Stimulated activated CD4-positive, alpha-beta T cell treated with anti-CD3 and anti-CD28 coated beads, Interleukin-2, amount 100 ng/mL, for 48 hours (primary cell): ENCODE measurements at places on chromosomes 16 and 17.

DNA sequence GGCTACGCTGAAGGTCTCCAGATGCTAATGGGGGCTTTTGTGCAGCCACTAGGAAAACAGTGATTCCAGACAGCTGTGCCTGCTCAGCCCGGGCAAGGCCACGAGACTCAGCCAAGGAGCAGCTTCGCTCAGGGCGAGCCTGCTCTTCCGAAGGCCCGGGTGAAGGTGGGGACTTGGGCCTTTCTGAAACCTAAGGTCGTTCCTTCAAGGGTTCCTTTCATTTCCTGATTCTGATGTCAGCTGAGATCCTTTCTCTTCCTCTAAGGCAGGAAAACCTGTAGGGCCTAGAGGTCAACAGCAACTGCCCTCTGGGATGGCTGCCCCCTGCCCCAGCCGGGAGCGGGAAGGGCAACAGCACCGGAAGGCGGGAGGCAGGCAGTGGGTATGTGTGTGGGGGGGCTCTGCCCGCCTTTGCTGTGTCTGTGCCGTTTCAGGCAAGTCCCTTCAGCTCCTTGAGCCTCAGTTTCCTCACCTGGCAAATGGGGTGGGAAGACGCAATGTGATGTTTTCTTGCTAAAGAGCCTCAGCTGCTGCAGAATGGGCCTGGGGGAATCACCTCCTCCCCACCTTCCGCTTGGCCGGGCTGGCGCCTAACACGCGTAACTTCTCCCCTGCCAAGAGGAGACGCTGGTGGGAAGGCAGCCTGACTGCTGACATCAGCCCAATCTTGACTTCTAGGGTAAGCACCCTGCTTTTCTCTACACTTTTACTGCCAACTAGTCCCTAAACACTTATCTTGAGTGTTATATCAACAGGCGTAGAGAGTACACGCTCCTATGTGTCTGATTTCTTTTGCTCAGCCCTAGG, 32.8 kb downstream of the IRF8 start:
- DNase-seq, result no peak

- no peak for DNase-seq
Measured at GRCh38 chr17:39704821-39705551, 5.1 kb downstream of the ERBB2 start.

DNA sequence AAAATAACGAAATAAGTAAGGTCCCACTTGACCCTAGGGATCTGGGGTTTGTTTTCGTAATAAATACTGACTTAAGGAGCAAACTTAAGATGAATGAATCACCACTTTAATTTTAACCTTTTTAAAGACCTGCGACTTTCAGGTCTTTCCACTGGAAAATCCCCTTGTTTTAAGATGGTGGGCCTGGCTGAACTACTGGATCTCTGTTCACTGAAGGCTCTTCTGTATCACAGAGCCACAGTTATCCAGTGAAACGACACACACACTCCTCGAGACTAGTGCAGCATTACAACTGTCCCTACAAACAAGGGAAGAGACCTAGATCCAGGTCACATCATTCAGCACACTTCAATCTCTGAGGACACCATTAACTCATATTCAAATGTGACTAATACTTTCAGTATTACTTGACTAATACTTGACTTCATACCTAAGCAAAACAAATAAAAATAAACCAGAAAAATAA, 299.0 kb downstream of the CEP112 start:
- no peak for DNase-seq

GRCh38 chr17:79036596-79036995, 12.6 kb downstream of the C1QTNF1 start:
- DNase-seq, result no peak

DNA sequence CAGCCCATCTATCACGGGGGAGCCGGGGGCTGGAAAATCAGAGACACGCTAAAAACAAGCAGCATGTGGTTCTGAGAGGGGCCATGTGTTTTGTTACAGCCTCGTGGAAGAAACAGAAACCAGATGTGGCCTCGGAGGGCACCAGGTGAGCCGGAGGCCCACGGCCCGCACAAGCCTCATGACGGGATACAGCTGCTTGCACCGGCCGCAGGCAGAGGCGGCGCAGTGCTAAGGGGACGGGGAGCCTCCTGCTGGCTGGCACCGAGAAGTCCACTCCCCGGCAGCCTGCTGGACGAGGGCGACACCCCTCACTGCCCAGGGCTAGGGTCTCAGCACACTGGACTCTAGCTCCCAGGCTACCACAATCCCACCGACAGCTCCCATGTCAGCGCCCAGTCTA, 19.2 kb downstream of the NDUFAF8 start:
- DNase-seq, result no peak

DNA sequence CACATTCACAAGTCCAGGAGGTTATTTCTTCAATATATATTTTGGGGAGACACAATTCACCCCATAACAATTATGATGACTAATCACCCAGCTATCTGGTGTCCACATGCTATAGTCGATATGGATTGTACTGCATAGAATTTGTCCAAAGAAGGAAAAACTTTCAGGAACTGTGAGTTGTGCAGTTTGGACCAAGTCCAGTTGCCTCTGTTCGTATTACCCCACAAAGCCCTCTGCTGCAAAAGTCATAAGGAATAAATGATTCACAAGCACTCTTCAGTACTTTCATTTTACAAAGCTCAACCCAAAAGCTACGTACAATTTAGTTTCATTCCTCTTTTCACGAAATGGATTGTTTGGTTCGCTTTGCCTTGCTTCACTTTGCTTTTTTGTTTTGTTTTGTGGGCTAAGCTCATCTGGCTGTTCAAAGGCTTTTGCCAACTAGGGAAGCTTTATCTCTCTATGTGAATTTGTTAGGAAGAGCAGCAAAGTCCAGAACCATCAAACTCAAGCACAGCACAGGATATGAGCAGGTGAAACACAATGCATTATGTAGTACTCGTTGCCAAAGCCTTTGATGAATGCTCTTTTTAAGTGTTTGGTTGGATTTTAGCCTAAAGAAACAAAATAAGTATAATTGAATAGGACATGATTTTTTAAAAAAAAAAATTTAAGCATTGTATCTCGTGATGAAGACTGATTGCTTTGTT, 98.6 kb downstream of the ZNF18 start:
- no peak for DNase-seq

DNA sequence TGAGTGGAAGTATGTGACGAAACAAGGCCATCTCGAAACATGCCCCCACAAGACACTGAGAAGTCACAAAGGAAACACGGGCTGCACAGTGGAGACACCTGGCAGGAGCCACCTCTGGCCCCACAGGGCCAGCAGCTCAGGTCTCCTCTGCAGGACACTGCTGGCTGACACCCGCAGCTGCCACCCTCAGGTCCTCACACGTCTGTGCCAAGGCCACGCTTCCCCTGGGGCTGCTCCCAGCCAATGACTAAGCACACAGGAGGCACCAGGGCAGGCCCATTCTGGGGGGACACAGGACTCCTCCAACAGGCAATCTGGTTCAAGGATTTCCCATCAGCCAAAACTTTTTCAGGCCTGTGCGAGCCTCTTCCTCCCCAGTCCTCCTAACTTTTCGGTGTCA, 36.4 kb downstream of the MBTPS1 start:
- no peak for DNase-seq

DNA sequence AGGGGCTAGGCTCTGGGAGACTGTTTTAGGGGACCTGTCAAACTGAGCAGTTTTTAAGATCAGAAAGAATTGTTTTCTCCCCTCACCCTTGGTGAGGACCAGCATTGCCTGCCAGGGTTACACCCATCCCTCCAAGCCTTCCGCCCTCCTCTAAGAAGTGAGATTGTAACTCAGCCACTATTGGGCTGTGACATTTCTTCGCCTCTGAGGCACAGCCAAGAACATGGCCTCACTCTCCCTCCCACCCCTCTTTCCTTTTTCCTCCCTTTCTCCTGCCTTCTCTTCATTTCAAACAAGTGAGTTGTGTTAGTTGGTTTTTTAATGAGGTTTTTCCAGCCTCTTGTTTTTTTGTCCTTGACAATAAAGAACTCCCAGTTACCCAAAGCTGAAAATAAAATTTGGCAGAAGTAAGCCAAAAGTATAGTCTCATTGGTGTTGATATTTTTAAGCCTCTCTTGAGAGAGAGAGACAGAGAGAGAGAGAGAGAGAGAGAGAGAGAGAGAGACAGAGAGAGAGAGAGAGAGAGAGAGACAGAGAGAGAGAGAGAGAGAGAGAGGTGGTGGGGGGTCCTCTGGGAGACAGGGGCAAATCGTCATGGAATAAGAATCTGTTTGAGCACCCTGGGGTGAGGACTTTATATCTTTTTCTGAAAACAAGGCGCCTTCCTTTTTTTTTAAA, 77.2 kb upstream of the TBX2 start:
- no peak for DNase-seq

GRCh38 chr16:1771188-1771863, at the start of gene NME3:
TSS of gene NME3 (minus strand) at chr16:1771543. CDS start at chr16:1771534, 9 bp downstream.
- DNase-seq, result peak; percentile 80
